ENCODE measurements at places on chromosomes 4 and X.
A peak's percentile ranks its signal among the peaks of the same experiment; 100 is the strongest.

DNA sequence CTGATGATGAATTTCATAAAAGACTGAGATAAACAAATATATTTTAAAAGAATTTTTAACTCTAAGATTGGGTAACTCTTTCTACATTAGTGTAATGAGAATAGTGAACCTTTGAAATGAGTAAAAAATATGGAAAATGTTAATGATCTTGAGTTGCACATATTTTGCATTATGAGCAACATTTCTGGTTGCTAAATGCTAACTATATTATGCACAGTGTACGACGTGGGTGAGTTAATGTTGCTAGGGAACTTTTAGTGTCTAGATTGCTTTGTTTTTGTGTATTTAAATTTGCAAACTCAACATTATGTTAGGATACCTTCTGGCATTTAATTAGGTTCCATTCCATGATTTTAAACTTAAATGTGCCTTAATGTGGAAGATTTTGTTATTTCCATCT is 612.9 kb upstream of the GALNT7 start:
- no peak for DNase-seq

- no peak for DNase-seq
Observed at GRCh38 chrX:66863721-66864120, 224.8 kb upstream of the EDA2R start.

- no peak for DNase-seq
Observed at GRCh38 chr4:3773552-3774001, 7.4 kb downstream of the ADRA2C start.

GRCh38 chr4:166846939-166847338 is 387.4 kb downstream of the SPOCK3 start:
- no peak for DNase-seq

GRCh38 chr4:2930758-2931511 is 32.3 kb downstream of the NOP14 start:
- peak; percentile 55 for DNase-seq

GRCh38 chrX:54182194-54182863 is 725 bp downstream of the FAM120C start:
- DNase-seq = peak; percentile 67

GRCh38 chrX:136138939-136139338 is 8.4 kb upstream of the FHL1 start:
- DNase-seq = no peak

GRCh38 chrX:427812-428725 is 41.4 kb upstream of the PPP2R3B start:
- peak; percentile 78 for DNase-seq

DNA sequence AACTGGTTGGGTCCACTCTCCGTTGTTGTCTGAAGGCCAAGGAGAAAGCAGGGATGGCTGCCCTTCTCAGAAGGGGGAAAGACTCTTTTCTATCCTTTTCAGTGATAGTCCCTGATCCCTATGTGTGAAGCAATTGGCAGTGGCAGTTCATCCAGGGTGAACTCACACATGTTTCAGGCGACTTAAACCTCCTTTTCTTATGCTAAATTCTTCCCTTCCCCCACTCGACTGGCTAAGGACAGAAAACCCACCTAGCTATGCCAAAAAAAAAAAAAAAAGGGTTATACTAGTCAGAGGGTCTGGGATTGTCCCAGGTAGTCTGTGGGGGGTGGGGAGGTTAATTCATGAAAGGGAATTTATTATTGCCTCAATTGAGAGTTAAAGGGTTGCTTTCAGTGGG is 12.2 kb upstream of the ZNF280C start:
- DNase-seq = no peak

DNA sequence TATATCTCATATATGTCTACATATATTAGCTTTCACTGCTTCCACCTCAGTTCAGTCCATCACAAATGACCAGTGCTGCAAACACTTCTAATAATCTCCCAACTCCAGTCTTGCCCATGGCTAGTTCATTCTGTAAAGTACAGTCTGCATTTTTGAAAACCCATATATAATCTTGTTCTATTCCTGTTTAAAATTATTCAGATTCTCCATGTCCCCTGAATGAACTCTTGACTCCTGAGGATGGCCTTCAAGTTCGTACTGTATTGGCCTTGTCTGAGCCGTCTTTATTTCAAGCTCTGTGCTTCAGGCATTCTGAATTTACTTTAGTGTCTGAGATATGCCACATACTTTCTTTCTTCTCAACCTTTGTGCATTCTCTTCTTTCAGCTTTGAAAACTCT is 84.7 kb downstream of the PTPN13 start:
- DNase-seq = no peak

- DNase-seq = no peak
Observed at GRCh38 chr4:174263445-174263736, 20.1 kb downstream of the FBXO8 start.

GRCh38 chr4:6044276-6044675 is 26.0 kb upstream of the C4orf50 start:
- DNase-seq = no peak

- DNase-seq = no peak
Observed at GRCh38 chr4:161585011-161585410, 578.8 kb downstream of the FSTL5 start.

DNA sequence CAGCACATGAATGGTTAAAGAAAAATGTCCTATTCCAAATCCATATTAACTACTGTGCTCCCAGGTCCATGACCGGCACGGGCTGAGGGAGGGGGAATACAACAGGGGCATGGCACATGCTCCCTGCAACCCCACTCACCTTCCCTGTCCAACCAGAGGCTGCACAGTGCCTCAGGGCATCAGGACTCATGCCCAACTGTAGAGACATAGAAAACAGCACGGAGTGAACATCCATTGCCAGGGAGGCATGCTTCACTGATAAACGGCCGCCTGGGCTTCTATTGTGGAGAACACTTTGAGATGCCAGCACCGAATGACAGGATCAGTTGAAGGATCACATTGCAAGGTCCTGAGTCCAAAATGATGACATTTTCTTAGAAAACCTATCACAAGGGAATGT is 140.6 kb downstream of the STK32B start:
- no peak for DNase-seq

DNA sequence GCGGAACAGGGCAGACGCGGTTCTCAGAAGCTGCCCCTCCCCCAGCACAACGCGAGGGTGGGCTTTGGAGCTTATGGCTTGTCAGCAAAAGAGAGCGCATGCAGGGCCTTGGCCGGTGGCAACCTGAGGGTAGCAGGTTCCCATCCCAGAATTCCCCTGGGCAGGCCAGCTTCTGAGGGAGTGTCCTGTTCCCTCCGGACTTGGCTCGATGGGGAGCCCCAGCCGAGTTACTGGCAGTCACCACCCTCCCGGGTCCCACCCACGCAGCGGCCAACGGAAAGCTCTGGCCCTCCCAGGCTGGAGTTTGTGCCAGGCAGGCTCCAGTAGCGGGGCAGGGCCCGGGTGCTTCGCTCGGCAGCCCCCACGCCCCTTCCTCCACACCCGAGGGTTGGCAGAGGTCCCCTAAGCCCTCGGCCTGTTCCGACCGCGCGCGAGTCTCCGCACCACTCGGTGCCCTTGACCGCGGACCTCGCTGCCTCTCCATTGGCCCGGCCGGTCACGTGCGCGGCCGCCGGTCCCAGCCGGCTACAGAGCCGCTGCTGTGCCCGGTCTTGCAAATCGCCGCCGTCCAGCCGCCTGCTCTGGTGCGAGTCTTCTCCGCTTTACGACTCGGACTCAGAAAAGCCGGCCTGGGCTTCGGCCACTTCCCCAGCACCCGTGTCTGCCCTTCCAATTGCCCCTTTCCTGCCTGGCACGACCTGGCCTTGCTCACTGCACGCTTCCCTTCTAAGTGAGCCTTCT is 20.9 kb upstream of the MTM1 start:
- peak; percentile 71 for DNase-seq

DNA sequence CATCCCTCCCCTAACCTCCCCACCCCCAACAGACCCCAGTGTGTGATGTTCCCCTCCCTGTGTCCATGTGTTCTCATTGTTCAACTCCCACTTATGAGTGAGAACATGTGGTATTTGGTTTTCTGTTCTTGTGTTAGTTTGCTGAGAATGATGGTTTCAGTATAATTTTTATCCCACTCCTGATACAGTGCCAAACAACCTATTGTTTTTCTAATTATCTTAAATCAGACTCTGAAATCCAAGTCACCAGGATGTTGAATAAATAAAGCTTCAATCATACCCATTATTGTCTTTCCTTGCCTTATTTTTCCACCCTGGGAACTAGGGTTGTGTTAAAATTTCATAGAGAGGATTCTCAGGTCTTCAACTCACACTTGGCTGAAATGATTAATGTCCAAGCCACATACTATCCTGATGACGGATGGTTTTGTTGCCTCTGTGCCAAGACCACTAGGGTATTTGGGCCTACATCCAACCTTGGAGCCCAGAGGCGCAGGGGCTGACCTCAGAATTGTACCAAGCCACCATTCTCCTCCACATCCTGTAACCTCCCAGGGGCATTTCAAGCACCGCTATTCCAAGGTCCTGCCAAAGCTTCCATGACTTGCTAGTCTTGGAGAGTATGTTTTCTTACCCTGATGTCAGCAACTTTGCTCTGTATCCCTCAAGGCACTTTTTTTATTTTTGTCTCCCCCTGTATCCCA is 332.4 kb downstream of the ARHGAP24 start:
- DNase-seq = no peak

- DNase-seq = no peak
Observed at GRCh38 chrX:110021258-110022022, 18.5 kb downstream of the TMEM164 start.

DNA sequence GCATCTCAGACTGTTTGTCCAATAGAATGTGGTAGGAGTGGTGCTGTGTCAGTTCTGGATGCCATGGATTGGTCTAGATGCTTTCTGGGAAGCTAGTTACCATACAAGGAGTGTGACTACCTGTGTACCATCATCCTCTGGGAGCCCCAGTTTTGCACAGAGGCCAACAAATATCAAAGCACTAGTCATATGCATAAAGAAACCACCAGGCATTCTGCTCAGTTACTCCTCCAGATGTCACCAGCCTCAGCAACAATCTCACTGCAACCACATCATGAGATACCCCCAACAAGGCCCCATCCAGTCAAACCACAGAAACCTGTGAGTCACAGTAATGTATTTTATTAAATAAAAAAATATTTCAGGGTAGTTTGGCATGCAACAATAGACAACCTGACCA is 435.8 kb upstream of the CPEB2 start:
- no peak for DNase-seq

GRCh38 chr4:153008578-153009199 is 72.6 kb downstream of the FHDC1 start:
- DNase-seq = no peak

DNA sequence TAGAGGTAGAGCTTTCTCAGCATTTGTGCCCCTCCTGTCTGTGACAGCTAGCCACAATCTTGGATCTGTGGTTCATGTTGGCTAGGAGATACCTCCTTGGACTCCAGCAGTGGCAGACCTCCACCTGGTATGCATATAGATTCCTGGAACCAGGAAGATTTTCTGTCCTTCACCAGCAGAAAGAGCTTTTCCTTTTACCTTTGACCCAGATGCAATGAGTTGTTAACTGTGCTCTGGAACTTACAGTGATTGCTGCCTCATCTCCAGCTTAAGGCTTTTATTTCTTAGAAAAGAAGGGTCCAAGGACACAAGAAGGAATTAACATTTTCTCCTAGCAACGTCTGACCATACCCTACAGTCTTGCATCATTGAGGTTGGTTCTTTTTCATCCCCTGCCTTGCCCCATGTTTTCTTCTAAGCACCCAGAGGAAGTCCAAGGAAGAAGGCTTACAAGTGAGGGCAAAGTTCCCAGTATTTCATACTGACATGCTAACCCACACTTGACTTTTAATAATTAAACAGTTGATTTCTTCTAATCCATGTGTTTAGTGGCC is 217.1 kb upstream of the ARHGAP24 start:
- no peak for DNase-seq

DNA sequence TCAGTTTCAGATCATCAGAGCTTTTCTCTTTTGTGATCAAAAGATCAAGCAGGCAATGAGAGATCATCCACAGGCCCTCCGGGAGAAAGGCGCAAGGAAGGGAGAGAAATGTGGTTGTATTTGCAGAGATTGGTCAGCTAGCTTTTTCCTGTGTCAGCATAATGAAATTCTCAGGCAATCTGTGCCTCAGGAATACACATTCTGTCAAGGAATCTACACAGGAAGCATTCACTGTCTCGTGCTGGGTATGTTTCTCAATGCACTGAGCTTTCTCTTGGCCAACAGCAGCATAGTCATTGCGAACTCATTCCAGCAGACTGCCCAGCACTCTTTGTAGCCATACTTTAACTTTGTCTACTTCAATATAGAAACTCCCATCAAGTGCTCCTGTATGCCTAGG is 413.7 kb downstream of the PPP3CA start:
- no peak for DNase-seq

DNA sequence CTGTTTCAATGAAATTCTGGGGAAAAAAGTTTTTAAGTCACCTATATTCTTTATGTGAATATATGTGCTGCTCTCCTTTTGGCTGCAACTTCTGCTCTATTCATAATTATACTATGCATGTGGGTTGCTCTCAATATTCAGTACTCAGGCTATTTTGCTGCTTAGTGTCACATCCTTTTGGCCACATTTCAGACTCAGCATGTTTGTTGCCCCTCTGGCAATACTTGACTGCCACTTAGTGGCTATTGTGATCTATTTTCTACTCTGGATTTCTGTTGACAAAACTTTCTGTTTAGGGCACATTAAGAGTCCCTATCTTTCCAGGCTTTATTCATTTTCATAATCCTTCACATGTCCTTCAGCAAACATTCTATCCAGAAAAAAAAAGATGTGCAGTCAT is 15.8 kb upstream of the CT45A1 start:
- DNase-seq = no peak

DNA sequence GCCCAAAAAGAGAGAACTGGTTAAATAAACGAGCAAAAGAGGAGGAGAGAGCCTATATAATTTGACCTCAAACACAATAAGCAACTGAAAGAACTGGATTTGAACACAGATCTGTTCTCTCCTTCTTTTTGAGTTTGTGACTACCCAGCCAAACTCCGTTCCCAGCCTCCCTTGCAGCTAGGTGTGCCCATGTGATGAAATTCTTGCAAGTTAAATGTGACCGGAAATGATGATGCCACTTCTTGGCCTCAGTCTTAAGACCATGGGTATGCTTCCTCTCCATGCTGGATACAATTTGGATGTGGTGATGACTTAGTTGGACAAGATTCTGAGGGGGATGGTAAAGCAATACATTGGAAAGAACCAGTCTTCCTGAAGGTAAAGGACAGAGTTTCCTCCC is 204.1 kb downstream of the PTTG2 start:
- no peak for DNase-seq

DNA sequence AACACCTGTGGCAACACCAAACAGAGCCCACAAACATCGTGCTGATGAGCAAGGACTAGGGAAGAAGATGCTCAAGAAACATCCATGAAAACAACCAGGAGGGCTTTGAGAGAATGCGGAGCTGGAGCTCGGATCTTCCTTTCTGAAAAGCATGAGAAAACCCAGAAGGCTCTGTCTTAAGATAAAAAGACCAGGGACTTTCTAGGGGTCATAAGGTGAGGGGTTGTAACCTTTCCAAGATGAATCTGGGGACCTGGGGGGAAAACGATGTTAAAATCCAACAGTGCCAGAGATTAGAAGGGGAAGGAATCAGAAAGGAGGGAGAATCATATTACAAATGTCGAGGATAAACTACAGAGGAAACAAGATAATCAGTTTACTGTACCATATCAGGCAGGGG is 10.1 kb downstream of the GK2 start:
- DNase-seq = no peak

Measured in islet precursor cell (in vitro differentiated cells).